ENCODE measurements at places on chromosomes 3 and 15. TPM values are rescaled to one million over a fixed set of nuclear protein-coding genes. Genes with fewer than 3 reads are reported as not detected.

The NR2E3 gene
- not detected for total RNA-seq

The HES1 gene
- 2.4 TPM for total RNA-seq

The ZBBX gene
- not detected for total RNA-seq

The DET1 gene
- 3.6 TPM for total RNA-seq

The GHRL gene
- 0.85 TPM for total RNA-seq

The CHDH gene
- total RNA-seq = 0.50 TPM

The OR5H14 gene
- total RNA-seq = not detected
